Fibroblast of lung (primary cell): ENCODE measurements at places on chromosomes 2 and 18.

DNA sequence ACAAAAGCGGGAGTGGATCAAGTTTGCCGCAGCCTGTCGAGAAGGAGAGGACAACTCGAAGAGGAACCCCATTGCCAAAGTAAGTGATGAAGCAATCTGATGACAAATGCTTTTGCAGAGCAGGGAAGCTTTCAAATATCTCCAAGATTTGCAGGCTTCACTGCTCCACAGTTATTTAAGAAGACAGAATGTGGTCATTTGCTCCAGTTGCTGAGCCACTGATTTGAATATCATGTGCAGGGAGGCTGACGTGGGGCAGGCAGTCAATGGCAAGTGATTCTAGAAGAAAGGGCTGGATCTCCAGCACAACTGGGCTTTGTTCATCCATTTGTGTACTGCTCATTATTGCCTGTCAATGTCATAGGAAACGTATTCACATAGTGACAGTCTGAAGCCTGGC is 10.2 kb downstream of the DSG4 start:
- DNase-seq = no peak

GRCh38 chr18:33404244-33404873 is 36.2 kb downstream of the CCDC178 start:
- DNase-seq = peak; percentile 51

DNA sequence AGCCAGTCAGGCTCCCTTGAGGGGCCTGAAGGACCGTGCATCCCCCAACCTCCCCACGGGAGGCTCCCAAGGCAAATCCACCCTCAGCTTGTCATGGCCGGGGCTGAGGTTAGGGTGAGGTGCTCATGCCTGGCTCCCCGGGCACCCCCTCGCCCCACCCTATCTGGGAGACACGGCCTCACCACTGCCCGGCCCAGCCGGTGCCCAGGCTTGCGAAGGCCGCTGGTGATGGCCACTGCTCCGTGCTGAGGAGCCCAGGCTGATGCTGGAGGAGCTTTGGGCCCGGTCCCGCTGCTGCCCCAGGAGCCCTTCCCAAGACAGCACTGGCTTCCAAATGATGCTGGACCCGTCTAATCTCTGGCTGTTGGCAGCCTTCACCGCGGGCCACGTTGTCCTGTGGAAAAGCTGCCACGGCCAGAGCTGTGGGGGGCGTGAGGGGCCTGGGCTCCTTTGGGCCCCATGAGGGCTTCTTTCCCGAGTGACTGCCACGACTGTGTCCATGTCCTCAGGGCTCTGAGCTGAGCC is 135.7 kb upstream of the CTDP1 start:
- no peak for DNase-seq

DNA sequence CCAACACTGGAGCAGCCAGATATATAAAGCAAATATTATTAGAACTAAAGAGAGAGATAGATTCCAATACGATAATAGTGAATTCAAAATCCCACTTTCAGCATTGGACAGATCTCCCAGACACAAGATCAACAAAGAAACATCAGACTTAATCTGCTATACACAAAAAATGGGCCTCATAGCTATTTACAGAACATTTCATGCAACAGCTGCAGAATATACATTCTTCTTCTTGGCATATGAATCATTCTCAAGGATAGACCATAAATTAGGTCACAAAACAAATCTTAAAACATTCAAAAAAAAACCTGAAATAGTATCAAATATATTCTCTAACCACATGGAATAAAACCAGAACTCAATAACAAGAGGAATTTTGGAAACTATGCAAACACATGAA is 23.8 kb upstream of the BAZ2B start:
- peak; percentile 34 for DNase-seq

DNA sequence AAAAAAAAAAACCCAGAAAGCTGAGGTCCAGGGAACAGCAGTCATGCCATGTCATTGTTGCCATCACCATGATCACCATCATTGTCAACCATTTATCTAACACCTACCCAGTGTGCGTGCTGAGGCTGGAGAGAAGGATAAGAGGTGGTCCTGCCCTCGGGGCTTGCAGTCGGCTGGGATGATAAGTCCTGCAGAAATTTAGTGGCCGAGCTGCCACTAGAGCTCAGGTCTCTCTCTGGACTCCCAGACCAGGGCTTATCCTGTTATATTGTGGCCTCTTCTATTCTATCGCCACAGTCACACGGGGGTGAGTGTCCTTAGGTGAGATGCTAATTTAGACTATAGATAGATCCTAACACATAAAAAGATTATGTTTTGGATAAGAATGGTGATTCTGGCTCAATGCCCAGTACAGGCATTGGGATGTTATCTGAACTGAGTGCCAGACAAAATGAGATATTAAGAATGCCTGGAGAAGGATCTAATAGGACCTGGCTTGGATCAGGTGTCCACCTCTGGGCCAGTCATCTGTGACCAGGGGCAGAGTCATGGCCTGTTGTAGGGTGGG is 43.2 kb upstream of the YWHAQ start:
- no peak for DNase-seq

DNA sequence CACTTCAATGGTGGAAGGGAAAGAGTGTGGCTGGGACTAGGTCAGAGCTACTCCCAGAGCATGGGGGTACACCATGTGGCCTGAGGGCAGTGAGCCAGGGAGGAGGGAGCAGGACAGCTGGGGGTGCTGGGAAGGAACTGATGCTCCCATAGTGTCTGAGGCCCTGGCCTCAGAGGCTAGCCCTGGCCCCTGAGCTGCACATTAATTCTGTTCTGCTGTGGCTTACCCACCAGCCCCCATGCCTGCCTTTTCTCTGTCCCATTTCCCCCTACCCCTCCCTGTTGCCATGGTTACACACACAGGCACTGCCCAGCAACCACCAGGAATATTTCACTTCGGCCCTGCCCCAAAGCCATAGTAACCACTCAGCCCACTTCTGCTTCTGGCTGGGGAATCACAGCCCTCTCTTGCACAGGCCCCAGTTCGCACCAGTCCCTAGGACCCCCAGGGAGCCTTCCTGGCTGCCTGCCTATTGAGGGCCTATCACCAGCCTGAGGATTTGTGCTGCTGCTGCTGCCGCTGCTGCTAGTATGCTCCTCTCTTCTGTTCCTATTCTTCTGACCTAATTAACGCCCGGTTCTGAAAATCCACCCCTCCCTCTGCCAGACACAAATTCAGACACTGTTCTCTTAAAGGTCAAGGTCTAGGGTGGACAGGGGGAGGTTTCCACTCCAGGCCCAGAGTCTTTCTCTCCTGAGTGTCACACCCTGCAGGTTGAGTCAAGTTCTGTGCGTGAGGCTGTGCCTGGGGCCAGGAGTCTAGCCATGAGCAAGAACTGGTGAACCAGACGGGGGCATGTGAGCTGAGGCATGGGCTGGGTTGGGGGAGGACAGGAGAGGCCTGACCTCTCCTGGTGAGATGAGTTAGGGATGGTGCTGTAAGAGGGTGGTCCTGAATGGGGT is 87.1 kb upstream of the MCFD2 start:
- peak; percentile 35 for DNase-seq

DNA sequence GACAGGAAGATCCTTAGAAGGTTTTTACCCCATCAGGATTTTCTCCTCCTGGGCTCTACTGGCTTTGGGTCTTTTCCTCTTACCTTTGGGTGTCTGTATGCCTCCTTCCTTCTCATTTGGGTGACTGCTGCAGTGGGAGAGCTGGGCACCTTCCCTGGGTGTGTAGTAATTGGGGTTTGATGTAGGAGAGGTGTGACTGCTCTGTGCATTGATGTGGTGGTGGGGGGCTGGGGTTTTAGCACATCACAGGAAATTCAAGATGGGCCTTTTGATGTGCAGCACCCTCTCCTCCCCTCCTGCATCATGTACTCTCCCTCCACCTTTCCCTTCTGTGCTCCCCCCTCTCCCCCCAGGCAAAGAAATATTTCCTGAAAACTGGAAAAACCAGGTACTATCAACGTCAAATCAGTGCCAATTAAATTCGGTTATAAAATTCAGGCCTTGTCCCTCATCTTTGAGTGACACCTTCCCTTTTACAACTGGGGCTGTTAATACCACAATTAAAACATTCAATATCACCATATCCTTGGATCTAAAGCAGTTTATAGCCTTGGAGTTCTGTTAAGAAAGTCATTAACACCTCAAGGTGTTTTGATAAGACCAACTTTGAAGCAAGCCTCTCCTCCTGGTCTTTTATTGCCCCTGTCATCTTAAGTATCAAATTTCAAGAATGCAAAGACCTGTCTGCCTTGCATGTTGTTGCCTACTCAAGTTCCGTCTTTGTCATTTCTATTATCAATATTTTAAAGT is 23.3 kb downstream of the EDAR start:
- DNase-seq = no peak

- peak; percentile 37 for DNase-seq
Measured at GRCh38 chr2:28606986-28607441, 111.2 kb downstream of the PLB1 start.
